T-helper 9 cell (primary cell): ENCODE measurements at places on chromosomes 7 and 10.
A peak's percentile ranks its signal among the peaks of the same experiment; 100 is the strongest.

- no peak for DNase-seq
Measured at GRCh38 chr10:12589291-12589690, 239.9 kb downstream of the CAMK1D start.

DNA sequence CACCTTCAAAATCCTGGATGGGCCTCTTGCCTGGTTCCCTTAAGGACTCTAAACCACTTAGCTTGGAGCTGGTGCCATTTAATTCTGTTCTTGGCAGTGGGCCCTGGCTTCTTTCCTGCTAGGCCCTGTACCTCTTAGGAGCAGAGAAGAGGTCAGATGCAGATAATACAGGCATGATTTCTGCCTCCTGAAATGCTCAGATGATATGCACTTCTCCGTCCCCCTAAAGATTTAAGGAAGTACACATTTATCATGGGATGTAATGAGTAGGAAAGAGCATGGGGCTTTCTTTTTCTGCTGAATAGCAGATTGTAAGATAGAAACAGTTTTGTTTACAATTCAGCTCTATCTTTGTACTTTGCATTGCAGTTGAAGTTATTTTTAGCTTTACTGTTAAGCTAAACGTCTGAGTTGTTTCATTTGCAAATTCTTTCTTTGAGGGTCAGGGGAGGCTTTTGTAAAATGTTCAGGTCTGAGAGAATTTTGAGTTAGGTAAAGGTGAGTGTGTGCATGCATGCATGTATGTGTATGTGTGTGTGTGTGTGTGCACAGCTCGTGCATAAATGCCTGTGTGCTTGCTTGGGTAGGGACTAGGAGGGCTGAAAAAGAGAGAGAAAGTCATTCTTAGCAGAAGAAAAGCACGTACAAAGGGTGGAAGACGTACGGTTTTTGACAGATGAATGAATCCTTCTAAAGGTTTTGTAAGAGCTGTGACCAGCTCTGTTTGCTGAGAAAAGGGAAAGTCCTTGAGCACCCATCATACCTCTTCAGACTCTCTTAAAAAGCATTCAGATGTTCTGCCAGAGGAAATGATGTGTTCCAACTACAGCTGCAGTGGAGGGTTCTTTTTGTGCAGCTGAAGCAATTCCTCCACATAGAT lies 364.2 kb downstream of the AUTS2 start:
- no peak for DNase-seq

DNA sequence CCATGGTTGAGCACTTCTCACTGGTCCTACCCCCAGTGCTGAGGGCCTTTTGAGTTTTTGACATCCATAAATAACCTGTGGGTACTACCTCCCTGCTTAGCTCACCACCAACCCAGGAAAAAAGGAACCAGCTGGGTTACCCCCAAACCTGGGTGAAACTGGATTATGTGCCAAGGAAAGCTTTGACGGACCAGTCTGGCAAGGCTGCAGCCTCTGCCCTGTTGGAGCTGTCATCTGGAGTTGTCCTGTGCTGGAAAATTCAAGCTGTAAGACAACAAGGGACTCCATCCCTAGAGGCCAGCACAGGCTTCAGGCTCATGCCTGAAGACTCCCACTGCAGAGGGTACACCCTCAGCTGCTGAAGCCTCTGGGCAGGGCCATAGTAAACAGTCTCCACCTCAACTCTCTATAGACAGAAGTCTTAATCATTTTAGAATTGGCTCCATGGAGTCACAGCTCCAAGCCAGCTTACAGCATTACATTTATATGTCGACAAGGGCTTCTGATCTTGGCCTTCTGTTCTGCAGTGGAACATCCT lies 115.5 kb upstream of the AFAP1L2 start:
- no peak for DNase-seq

- DNase-seq, result no peak
Measured at GRCh38 chr7:27389496-27389895, 146.9 kb downstream of the EVX1 start.

GRCh38 chr10:133056651-133057178 lies 31.0 kb upstream of the ADGRA1 start:
- no peak for DNase-seq

DNA sequence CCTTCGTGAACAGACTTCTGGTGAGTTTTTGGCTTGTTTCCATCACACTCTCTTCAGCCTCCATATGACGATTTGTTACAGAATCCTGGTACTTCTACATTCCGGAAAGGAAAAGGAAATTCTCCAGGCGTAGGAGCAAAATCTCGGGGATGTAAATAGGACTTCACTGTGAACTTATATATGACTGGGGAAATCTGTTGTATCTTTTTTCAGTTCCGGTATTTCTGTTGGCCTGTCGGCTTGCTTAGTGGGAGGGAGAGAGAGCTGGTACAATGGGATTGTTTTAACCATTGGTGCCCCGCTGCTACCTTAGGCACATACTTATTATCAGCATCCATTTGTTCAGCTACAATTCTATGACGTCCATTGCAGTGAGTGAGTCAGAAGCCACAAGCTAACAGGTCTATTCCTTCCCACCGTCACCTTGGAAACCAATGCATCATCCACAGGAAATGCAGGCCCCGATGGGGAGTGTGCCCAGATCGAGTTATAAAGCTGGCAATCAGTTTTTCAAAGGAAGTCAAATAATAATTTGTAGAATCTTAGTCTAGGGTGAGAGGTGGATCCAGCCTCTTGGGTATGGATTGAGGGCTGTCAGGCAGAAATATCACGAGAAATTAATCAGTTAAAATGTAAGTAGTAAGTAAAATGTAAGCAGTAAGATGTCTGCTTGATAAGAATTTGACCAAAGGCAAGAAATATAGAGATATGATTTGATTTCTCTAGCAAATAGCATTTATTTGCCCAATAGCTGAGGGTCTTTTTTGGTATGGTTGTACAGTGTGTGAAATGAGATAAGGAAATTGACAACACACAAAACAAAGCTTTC lies 92.0 kb upstream of the MKLN1 start:
- peak; percentile 64 for DNase-seq

DNA sequence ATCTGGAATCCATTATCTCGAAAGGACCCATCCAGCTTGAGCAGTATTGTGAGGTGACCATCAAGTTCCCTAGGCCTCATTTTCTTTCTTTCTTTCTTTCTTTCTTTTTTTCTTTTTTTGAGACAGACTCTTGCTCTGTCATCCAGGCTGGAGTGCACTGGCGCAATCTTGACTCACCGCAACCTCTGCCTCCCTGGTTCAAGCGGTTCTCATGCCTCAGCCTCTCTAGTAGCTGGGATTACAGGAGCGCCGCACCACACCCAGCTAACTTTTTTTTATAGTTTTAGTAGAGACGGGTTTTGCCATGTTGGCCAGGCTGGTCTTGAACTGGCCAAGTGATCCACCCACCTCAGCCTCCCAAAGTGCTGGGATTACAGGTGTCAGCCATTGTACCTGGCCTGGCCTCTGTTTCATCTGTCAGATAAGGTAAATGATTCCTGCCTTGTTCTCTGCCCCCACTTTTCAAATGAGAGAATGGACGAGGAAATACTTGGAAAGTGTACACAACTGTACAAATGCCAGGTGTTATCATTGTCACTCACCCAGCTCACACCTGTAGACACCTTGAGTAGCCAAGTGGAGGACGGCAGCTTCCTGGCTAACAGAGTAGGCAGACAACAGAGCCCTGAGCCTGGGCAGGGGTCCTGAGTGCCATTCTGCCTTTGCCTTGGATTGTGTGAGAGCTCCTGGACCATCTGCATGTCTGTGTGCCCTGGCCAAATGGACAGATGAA lies 54.1 kb downstream of the HK1 start:
- no peak for DNase-seq

DNA sequence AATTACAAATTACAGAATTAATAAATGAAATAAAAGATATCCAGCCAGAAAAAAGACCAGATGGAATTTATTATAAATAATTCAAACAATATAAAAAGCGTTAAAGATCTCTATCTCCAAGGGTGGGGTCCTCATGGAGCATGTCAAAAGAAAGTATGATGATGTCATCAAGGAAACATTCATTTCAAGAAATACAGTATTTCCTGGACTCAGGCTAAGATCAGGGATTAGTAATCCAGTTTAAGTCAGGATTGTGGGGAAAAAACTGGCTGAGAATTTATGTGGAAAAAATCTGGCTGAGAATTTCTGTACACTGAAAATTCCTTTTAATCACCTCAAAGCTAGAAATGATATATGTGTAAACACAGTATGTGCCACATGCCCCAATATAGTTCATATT lies 1075.3 kb downstream of the XPNPEP1 start:
- DNase-seq, result no peak

GRCh38 chr7:112193915-112194502 lies 12.2 kb downstream of the DOCK4 start:
- DNase-seq, result no peak

DNA sequence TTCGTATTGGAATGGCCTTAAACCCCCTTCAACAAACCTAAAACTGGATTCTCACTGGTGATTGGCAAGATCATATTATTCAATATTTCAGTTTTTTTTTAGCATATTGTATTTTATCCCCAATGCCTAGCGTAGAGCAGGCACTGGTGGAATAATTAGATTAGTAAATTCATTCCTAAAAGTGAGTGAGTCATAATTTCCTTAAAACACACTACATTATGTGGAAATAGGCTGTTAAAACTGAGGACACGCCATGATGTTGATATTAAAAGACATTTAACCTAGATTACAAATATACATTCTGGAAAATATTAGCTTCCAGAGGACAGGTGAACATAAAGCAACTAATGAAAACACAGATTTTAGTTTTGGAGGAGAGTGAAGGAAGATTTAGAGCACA lies 463.9 kb downstream of the PARD3 start:
- DNase-seq, result no peak

- no peak for DNase-seq
Measured at GRCh38 chr7:23713285-23714149, 3.5 kb downstream of the STK31 start.

DNA sequence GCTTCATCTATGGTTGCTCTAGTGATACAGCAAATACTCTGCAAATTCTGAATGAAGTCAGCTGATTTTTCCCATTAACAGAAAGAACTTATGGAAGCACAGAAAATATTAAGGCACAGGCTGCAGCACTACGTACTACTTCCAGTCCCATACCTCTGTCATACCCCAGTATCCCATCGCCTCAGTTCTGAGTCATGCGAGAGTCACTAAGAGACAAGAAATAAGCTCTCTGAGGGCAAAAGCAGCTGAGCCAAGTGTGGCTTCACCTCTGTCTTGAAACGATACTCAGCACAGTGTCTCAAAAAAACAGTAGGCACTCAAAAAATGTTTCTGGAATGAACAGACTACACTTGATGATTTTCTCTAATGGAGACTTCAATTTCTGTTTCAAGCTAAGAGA lies 48.2 kb downstream of the EZH2 start:
- DNase-seq, result no peak

- no peak for DNase-seq
Measured at GRCh38 chr10:110007161-110007700, 553 bp upstream of the ADD3 start.

GRCh38 chr10:107971973-107972372 lies 807.5 kb upstream of the SORCS1 start:
- DNase-seq, result no peak

DNA sequence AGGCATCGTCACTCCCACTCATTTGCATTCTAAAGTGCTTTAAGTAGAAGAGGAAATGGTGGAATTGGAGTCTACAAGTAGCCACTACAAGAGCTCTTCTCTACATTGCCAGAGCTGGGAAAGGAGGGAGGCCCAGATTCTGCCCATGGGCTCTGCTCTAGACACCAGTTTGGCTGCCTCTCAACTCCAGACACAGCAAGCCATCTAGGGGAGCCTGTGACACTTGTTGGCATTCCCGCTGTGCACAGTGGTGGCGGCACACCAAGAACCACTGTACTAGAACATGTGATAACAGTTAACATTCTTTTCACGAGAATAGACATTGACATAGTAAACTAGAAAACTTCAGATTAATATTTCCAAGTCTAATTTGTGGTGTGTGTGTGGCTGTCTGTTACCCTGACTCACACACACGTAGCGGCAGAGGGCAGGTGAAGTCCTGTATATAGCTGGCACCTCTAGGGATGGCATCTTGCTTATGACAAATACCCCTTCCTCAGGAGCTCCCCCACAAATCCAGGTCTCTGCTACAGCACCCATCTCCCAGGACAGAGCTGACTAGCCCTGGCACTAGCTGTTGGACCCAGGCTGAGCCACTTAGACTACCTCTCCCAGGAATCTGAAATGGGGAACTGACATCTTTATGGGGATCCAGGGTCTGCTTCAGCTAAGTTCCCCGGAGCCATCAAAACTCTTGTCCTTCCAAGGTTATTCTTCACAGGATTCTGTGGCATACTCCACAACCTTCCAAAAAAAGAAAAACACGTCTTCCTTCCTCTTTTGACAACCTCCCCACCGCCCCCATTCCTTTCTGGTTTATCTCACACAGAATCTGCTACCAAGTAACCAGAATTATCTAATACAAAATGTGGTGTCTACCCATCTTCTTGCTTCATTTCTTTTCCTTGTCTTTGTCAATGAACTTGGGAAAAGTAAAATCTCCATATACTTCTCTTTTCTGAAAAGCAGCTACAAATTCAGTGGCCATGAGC lies 54.7 kb upstream of the MRLN start:
- no peak for DNase-seq

GRCh38 chr10:1155791-1156615 lies 99.8 kb downstream of the WDR37 start:
- DNase-seq, result no peak

- no peak for DNase-seq
Measured at GRCh38 chr7:117588352-117588794, 108.5 kb downstream of the CFTR start.

- DNase-seq, result no peak
Measured at GRCh38 chr7:74164985-74165456, 9.1 kb upstream of the EIF4H start.

GRCh38 chr10:51920672-51921071 lies 221.3 kb upstream of the CSTF2T start:
- DNase-seq, result no peak

GRCh38 chr10:2425320-2425719 lies 642.0 kb upstream of the PFKP start:
- no peak for DNase-seq

GRCh38 chr7:139937715-139938114 lies 108.7 kb downstream of the TBXAS1 start:
- no peak for DNase-seq

- no peak for DNase-seq
Measured at GRCh38 chr7:1950066-1950451, 280.0 kb downstream of the ELFN1 start.

GRCh38 chr7:36788825-36789470 lies 64.7 kb upstream of the AOAH start:
- no peak for DNase-seq

- DNase-seq, result no peak
Measured at GRCh38 chr7:157537056-157537455, 200.3 kb downstream of the DNAJB6 start.

- DNase-seq, result no peak
Measured at GRCh38 chr10:103452506-103453230, 498 bp upstream of the CALHM2 start.
